ENCODE measurements at places on chromosomes 7 and 10.
A peak's percentile ranks its signal among the peaks of the same experiment; 100 is the strongest.

DNA sequence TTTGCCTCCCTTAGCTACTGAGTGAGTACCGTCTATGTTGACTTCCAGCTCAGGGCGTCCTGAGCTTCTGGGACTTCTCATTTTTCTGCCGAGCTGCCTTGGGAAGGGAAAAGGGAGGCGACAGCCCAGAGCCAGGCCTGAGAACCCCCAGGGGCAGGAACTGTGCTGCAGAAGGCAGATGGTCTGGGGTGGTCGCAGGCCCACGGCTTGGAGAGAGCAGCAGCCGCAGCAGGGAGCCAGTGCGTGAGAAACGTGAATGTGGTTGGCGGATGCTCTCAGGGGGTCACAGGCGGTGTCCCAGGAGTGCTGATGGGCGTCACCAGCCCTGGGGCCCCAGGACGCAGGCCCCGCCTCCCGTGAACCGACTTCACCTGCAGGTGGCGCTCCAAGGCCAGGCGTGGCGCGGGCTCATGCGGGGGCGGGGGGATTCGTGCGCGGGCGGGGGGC, 9.2 kb upstream of the PWWP2B start:
- peak; percentile 67 for DNase-seq

- no peak for DNase-seq
These were observed 27.3 kb upstream of the KNDC1 start for GRCh38 chr10:133132473-133133291.

DNA sequence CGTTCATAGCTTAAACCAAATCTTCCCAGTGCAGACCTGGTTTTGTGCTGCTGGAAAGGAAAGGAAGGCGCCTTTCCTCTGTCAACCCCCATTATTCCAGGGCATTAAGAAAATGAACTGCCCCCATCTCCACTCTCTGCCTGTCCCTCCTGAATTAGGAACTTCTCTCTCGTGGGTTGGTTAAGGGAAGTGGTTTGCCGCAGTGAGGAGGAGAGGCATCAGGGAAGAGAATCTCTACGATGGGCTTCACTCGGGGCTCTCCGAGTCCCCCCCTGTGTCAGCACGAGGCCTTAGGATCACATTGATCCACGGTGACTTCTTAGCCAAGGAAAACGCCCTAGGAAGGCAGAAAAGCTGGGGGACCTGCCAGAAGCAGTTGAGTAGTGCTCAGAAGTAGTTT, 53.9 kb upstream of the LYZL2 start:
- peak; percentile 19 for DNase-seq

- DNase-seq = no peak
These were observed 92.7 kb upstream of the SAMD8 start for GRCh38 chr10:75018686-75019307.

GRCh38 chr10:46033602-46034011, 3.2 kb upstream of the NCOA4 start:
- DNase-seq = no peak

DNA sequence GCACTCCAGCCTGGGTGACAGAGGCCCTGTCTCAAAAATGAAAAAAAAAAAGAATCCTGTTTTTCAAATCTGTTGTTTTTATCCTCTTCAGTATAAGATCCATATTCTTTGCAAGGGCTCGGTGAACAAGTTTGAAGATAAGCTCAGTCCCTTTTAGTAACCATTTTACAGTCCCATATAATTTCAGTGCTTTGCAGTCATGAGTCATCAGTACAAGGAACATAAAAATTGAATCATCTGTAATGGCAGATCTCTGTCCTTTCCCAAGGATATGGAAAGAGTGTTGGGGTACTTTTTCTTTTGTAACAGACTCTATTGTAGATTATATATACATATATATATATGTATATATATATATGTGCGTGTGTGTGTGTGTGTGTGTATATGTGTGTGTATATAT, 52.2 kb upstream of the ZPBP start:
- DNase-seq = no peak

DNA sequence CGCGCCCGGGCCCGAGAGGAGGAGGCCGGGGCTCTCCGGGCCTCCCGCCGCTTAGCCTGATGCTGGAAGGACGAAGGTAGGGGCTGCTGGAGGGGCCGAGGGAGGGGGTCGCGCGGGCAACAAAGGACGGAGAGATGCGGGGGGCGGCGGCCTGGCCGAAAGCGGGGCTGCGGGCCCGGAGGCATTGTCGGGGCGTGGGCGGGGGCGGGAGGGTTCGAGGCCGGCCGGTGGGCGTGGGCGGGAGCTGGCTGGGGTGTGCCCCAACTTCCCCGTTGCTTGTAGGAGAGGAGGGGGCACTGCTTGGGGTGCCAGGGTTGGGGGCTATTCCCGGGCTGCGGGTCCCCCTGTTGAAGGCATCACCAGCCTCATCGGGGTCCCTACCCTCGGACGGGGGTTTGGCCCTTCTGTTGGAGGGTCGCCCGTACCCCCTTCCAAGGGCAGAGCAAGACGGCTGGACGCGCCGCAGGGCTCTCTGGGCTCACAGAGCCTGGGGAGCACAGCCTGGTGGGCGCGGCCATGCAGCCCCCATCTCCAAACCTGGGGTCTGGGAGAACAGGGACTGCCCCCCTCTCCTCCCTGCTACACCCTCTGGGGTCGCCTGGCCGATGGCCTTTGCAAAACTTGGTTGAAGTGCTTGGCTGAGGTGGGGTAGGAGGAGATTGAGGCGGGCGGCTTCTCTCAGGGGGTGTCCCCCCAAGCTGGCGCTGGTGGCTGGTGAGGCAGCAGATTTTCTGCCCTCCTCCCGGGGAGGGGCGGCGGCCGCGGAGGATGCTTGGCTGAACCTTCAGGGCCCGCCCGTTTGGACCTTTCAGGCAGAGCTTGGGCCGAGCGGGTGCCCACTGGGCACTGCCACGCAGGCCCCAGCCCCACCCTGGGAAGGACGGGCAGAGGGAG, 699 bp downstream of the CLIP2 start:
- DNase-seq = peak; percentile 62

DNA sequence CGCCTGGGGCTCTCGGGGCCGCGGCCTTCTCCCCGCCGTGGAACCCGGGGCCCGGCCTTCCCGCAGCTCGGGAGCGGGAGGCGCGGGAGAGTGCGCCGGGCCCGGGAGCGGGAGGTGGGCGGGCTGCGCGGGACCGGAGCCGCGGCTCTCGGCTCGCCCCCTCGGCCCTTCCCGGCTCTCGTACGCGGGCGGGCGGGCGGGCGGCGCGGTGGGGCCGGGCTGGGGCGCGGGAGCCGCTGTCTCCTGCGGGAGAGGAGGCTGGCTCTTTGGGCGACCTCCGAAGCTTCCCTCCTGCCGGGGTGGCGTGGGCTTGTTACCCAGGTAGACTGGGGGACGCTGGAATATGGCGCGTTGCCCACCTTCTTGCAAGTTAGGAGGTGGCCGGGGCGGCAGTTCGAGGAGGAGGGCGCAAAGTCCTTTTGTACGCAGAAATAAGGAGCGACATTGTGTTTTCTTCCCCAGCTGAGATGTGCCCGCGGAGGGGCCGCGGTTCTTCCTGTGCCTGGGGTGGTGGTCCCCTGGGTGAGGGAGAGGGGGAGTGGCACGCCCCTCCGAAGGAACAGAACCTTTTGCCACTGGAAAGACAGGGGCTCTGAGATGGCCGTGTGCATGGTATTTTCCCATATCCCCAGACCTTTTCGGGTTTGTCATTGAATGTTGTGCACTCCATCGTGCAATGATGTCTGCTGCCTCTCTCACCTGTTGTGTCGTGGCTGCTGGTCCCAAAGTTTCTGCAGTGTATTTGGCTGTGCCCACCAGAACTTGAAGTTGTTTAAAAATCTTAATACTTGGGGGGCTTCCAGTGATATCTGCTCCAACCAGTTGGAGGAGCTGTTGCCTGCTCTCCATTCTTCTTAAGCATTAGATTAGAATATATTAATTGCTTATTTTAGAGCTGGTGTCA, 844 bp downstream of the NRF1 start:
- DNase-seq = peak; percentile 77

DNA sequence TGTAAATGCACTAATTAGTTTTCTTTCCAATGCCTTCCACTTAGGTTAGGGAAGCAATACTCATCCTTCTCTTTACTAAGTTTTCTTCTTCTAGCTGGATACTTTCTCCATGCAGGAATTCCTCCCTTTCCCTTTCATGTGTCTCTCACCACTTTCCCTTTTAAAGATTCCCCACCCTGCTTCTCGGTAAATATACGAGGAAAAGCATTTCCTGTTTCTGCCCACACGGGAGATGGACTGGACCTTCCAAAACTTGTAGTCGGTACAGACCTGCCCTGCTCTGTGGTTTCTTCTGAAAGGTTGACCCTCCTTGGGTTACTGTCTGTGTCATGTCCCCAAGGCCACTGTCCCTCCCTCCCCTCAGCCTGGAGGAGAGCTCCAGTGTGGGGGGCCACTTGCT, 58.9 kb upstream of the LYZL2 start:
- DNase-seq = no peak

DNA sequence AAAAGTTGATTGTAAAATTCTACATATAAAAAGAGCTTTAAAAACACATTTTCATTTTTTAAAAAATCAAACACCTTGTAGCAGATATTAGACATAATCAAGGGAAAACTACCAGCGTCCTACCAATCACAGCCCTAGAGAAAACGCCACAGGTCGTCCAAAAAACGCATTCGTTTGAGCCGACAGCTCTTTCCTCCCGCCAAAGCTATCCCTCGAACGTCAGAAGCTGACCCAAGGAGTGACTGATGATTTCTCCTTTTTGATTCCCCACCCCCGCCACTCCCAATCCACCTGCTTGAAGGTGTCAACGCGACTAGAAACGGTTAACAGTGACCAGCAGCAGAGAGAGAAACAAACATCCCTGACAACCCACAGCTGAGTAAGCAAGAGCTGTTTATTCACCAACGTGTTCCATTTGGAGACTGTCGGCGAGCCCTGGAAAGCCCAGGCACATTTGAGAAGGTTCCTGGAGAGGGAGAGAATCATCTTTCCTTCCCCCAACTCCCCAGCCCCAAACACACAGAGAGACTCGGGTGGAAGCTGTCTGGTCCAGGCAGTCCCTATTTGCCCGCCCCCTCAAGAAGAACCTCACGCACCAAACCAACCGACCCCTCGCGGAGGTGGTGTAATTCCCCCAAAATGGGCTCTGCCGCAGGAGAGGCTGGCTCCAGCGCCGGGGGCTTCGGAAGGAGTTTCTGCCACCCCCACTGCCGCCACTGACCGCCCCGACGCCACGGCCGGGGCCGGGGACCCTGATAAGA, 622 bp downstream of the CPEB3 start:
- DNase-seq = peak; percentile 47

Measured in hematopoietic multipotent progenitor cell (in vitro differentiated cells).